Umbilical cord (tissue), 2 donors: ENCODE measurements at places on chromosomes 2 and 18. TPM values are rescaled to one million over a fixed set of nuclear protein-coding genes. Genes with fewer than 3 reads are reported as not detected.

GRCh38 chr2:60832621-60833020 lies 48.8 kb upstream of the REL start:
- DNase-seq: no peak

DNA sequence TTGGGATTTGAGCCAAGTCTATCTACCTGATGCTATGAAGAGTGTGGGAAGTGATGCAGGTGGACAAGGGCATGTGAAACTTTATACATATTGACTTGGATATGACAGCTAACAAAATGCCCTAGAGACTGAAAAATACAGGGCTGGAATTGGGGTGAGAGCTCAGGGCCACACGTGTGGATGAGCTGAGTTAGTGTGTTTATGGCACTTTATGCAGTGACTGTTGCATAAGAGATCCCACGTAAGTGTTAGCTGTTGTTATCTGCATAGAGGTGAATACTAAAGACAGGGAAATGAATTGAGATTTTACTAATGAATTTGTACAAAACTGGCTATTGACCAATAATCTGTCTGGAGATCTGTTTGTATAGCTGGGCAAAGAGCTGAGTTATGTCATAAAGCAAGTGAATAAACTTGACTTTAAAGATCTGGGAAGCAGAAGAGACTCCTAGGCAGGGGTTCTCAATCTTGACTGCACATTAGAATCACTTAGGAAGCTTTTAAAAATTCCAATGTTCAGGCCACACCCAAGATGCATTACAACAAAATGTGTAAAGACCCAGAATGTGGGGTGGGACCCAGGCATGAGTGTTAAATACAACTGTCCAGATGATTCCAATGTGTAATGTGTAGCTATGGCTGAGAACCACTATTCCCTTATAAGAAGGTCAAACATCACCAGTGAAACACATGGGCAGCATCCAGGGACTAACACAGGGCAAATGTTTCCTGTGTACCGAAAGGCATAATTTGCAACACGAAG lies 74.2 kb upstream of the STK17B start:
- DNase-seq: no peak

DNA sequence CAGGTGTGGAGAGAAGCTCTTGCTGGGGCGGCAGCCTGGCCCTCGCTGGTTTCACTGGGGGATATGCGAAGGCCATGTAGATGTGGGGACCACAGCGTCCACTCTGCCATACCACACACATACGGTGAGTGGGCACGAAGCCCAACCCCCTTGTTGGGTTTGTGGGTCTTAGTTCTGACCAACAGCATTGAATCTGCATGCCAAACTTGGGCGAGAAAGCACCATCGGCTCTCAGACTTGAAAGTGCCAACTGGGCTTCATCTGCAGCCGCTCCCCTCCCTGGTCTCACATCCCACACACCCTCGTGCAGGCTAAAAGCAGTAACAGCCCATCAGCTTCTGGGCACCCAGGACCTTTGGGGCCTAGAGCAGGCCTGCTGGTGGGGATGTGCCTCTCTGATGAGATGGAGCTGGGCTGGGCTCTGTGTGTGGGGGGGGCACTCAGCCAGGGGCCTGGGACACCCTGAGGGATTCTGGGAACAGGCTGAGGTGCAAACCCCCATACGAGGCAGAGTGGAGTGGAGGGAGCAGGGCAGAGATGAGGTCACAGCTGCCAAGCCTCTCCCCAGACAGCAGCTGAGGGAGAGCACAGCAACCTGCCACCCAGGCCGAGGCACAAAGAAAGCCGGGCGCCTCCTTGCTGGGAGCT lies 264.4 kb downstream of the TWIST2 start:
- no peak for DNase-seq

- no peak for DNase-seq
Measured at GRCh38 chr2:30267161-30267975, 36.0 kb downstream of the LBH start.

GRCh38 chr18:26978812-26979341 lies 113.4 kb upstream of the AQP4 start:
- DNase-seq: no peak

DNA sequence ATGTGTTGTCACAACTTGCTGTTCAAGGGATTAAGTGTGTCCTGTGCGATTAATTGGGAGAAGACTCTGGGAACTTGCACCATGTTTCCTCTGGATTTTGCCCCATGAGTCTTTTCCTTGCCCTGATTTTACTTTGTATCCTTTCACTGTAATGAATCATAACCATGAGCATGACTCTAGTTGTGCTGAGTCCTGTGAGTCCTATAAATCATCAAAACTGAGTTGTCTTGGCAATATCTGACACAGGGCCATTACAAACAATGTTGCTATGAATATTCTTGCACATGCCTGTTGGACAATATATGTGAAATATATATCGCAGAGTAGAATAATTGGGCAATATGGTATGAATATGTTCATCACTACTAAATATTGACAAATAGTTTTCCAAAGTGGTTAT lies 56.5 kb upstream of the COL5A2 start:
- no peak for DNase-seq

DNA sequence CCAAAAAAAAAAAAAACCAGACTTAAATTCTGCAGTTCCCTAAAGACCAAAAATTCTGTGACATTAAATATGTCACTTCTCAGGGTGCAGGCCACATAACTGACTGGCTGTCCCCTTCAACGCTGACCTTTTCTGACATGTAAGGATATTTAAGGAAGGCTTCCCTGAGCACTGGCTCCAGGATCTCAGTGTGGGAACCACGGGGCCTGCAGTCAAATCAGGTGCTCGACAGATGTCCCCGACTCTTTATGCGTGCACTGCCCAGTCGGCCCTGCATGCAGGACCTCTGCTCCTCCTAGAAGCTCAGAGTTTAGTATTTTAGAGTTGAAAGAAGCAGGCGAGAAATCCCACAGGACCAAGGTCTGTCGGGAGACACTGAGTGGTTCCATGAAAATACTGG lies 69.4 kb upstream of the POMC start:
- DNase-seq: no peak

- peak; percentile 82 for DNase-seq
Measured at GRCh38 chr2:72770879-72771461, 54.9 kb downstream of the EXOC6B start.

GRCh38 chr2:230863442-230864121 lies 1.2 kb upstream of the ITM2C start:
- DNase-seq: no peak

Gene CBLN2
- total RNA-seq: 17.8 TPM

Gene ABCG5
- total RNA-seq: 0.96 TPM

Gene THUMPD2
- 13.7 TPM for total RNA-seq

Gene CMPK2
- 15.6 TPM for total RNA-seq

Gene RNF152
- 19.3 TPM for total RNA-seq

Gene SLC14A1
- total RNA-seq: 15.2 TPM

Gene CFAP221
- 20.7 TPM for total RNA-seq
